ENCODE measurements at places on chromosomes 5 and 9.

- DNase-seq, result no peak
Observed at GRCh38 chr5:73796164-73797131, 170.5 kb downstream of the ARHGEF28 start.

DNA sequence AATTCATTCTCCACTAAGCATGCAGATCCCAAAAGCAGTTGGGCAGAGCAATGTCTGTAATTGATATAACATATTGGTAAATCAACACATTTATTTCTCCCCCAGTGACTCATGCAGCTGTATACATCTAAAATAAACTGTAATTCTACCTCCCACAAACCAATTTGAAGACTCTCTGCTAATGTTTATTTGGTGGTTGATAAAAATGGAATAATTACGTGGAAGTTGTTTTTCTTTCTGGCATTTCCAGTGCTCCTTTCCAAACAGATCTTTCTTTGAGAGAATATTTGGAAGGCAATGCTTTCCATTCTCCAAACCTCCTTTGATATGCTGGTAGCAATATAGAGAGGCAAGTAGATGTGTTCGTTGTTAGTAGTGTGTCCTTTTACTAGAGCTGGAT lies 194.7 kb downstream of the CHSY3 start:
- DNase-seq, result no peak

DNA sequence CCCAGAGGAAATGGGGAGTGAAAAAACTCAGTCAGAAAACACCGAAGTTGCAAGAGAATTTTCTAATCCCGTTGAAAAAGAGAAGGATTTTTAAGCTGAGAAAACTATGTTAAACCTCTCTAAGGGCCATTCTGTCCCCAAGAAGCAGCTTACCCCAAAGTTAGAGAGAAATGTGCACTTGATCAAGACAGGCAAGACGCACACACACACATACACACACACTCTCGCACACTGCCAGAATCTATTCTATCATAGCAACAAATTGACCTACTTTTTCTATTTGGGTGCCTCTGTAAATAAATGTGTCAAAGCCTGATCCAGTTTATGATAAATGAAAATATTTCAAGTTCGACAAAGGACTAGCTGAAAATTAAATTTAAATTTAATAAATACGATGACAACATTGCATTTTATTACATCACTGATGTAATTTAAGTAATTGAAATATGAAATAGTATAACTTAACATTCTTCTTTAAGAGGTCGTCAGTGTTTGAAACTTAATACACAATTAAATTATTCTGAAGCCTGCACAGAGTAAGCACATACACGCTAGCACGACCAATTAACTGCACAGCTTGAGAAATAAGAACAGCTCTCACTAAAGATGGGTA lies 5.9 kb downstream of the NFIL3 start:
- no peak for DNase-seq

- DNase-seq, result no peak
Observed at GRCh38 chr9:97064176-97064575, 25.2 kb upstream of the CTSV start.

GRCh38 chr9:122143876-122144405 lies 15.6 kb downstream of the NDUFA8 start:
- DNase-seq, result no peak

DNA sequence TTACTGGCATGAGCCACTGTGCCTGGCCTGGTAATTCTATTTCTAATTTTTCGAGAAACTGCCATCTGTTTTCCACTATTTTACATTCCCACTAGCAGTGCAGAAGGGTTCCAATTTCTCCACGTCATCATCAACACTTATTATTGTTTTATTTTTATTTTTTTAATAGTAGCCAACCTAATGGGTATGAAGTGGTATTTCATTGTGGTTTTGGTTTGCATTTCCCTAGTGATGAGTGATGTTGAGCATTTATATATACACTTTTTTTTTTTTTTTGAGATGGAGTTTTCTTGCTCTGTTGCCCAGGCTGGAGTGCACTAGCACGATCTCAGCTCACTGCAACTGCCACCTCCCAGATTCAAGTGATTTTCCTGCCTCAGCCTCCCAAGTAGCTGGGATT lies 28.3 kb downstream of the WWC1 start:
- no peak for DNase-seq
